ENCODE measurements at places on chromosomes 1 and 21. TPM values are rescaled to one million over a fixed set of nuclear protein-coding genes. Genes with fewer than 3 reads are reported as not detected.

The TMEM53 gene
- 6.7 TPM for total RNA-seq

The COL24A1 gene
- 0.77 TPM for total RNA-seq

The S100A5 gene
- not detected for total RNA-seq

The HSPG2 gene
- total RNA-seq, result 111 TPM

The CFHR3 gene
- 0.52 TPM for total RNA-seq

The CD52 gene
- total RNA-seq, result not detected

The LIPI gene
- total RNA-seq, result not detected

The HES2 gene
- 0.36 TPM for total RNA-seq

The MRAP gene
- not detected for total RNA-seq

- no peak for DNase-seq
Observed at GRCh38 chr1:11924334-11925195, 1.7 kb downstream of the KIAA2013 start.

GRCh38 chr1:205319081-205320018, 2.2 kb downstream of the NUAK2 start:
- no peak for DNase-seq

DNA sequence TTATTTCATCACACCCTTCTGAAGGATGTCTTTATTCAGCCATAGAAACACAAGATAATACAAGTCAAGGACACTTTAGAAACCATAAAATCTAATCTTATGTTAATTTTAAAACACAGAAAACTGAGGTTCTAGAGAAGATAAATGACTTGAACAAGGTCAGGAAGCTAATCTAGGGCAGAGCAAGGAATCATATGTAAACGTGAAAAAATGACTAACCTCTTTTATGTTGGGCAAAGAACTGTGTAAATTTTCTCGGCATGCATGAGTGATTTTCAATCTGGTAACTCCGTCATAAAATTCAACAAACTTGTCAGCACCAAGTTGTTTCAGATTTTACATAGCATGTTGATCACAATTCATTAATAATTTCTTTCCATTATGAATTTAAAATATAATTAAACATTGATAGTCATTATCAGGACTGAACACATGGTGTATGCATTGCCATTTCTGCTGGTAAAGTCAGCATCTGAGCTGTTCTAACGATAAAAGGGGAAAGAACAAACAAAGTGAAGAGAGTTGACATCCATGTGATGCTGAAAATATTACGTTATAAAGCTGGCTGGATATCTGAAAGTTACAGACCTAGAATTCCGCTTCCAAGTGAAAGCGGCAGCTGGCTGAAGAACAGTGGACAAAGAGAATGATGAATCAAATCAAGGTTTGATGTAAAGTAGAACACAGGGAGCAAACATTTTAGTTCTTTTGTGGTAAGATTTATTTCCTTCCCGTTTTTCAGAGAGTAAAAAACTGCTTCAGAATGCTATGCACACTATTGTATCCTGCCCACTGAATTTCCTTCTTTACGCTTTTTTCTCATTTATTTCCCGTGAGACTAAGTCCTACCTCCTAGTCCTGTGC, 1037.4 kb upstream of the TMPRSS15 start:
- no peak for DNase-seq

GRCh38 chr1:240241278-240241677, 149.6 kb downstream of the FMN2 start:
- DNase-seq, result no peak

DNA sequence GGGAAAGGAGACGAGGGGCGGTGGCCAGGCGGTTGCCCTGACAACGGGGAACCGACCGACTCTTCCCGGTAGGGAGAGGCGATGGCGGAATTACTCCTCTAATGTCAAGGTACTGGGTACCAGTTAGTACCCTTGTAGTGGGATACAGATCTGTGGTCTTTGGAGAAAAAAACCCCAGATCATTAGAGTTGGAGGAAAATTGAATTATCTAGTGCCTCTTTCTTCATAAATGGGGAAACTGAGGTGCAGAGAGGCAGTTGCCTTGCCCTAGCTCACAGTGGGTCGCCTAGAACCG, 545 bp upstream of the PEF1 start:
- no peak for DNase-seq

GRCh38 chr1:39777306-39777705, 6.2 kb upstream of the OXCT2 start:
- DNase-seq, result no peak

DNA sequence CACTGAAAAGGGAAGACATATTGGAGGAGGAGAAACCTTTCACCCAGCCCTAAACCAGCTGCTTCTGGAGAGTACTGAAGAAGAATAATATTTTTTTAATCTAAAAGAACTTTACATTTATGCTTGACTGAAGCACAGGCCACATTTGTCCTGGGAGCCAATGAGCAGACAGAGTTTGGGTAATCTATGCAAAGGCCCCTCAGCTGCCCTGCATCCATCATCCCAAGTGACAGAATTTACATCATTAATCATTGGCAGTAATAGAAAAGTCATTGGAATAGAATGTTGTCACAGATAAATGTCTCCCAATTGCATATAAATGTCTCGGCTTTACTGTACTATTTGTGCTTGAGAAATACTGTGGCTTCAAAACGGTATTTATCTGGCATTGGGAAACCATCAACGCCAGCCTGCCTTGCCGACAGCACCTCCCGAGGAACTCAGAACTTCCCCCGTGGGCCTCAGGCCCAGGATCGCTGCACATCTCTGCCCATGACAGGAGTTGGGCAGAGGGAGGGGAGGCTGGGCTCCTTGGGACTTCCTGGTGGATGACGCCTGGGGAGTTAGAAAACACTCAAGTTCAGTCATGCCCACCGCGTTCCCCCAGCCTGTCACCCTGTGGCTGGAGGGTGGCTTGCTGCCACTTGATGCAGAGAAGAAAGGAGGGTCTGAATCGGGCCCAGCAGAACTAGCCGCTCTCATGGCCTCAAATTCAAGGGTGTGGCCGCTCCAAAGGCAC, 133.1 kb downstream of the CAMTA1 start:
- DNase-seq, result no peak

GRCh38 chr1:150552128-150552910, 3.1 kb downstream of the ADAMTSL4 start:
- DNase-seq, result no peak

GRCh38 chr1:234730770-234731568, 121.0 kb upstream of the IRF2BP2 start:
- DNase-seq, result no peak

- no peak for DNase-seq
Observed at GRCh38 chr1:62589321-62589720, 8.0 kb upstream of the ANGPTL3 start.

DNA sequence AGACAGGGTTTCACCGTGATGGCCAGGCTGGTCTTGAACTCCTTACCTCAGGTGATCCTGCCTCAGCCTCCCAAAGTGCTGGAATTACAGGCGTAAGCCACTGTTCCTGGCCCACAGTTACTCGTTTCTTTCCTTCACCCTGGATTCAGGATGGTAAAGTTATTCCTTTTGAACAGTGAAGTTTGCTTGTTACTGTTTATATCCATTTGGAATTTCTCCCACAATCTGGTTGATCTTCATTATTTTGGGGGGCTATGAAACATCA, 43.0 kb downstream of the WDR4 start:
- no peak for DNase-seq

GRCh38 chr1:240888039-240888786, 276.3 kb upstream of the GREM2 start:
- peak; percentile 46 for DNase-seq

GRCh38 chr21:40162075-40162474, 294.8 kb downstream of the PCP4 start:
- no peak for DNase-seq

- DNase-seq, result no peak
Observed at GRCh38 chr1:165507570-165507969, 36.2 kb upstream of the LRRC52 start.

- no peak for DNase-seq
Observed at GRCh38 chr1:61446531-61446991, 278.4 kb downstream of the TM2D1 start.

DNA sequence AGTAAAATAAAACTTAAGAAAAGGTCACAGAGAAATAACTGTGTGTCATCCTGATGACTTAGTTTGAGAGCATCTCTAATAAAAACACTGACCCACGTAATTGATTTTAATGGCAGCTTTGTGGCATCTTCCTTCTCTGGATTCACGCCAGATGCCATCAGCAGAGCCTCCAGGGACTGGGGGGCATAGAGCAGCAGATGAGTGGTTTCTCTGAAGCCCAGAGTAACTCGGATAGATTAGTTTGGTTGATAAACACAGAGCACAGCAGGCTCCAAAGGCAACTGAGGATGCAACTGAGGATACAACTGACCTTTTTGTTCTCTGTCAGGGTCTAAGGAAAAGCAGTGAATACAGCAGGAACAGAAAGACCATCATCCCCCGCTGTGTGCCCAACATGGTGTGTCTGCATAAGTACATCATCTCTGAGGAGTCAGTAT, 180.8 kb downstream of the RPS6KC1 start:
- DNase-seq, result peak; percentile 71

DNA sequence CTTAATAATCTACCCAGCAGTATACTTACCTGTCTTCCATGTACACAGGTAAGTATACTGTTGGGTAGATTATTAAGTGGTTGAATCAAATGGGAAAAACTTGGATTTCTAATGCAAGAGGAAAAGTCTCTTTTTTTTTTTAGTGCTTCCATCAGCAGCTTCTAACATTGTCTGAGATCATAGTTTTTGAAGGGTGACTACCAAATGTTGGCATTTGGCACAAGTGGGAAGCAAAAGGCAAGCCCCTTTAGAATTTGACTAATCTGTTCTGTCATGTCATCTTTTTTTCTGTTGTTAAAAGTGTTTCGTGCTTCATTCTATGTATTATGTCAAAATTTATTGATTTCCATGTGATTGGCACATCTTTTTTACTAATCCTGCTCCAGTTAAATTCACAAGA, 547 bp downstream of the FMO1 start:
- no peak for DNase-seq

- DNase-seq, result no peak
Observed at GRCh38 chr1:192167011-192167410, 8.7 kb downstream of the RGS18 start.

DNA sequence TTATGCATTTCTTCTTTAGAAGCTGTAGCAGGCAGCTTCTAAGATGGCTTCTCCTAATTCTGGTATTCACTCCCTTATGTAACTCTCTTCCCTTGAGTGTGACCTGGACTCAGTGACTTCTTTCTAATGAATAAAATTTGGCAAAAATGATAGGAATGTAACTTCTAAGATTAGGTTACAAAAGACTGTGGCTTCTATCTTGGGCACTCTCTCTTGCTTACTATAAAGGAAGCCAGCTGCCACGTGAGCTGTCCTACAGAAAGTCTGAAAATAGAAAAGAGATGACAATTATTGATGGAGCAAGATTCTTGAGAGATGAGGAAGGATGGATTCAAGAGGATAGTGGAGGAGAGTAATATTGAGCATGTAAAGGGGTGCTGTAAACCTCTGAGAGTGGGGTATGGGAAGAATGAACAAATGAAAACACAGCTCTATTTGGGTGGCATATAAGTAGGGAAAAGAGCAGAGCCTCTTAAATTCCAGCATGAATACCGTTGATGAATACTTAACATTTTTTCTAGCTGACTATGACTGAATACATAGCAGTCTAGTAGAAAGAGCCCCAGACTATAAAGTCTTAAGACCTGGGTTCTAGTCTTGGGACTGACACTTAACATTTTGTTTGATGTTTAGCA, 5.5 kb downstream of the TSEN15 start:
- no peak for DNase-seq

- no peak for DNase-seq
Observed at GRCh38 chr1:46277658-46278373, 25.6 kb downstream of the LRRC41 start.

- DNase-seq, result no peak
Observed at GRCh38 chr1:80668372-80668771, 1132.4 kb upstream of the ADGRL2 start.

DNA sequence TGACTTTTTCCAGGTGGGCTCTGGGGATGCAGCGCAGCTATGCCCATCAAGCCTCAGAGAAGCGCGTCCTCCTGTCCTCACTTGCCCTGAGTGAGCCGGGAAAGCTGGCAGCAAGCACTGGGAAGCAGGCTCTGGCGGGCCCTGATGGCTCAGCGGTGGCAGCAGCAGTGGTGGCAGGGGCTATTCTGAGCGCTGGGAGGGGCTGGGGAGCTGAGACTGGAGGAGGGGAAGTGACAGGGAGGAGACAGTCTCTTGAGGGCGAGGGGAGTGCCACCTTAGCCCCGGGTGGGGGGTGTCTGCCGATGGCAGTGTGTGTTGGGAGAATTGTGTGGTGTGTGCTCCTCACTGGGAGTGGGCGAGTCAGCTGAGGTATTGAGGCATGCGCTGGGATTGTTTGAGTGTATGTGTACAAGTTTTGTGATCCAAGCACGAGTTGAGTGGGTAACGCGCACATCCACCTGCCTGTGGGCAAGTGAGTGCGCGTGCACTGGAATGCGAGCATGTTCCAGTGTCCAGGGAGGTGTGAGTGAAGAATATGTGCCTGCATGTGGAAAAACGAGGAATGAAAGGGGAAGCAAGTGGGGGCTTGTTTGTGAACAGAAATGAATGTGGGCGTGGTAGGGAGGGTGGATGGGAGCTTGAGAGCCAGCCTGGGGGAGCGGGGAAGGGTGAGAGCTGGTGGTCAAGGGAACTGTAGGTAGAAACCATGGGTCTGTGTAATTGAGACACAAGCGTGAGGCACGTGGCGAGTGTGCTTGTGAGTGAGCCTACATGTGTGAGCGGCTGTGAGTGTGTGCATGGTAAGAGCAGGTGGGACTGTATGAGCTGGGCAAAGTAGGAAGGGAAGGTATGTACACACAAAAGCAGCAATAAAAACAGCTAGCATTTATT, 2.9 kb upstream of the FOXO6 start:
- DNase-seq, result no peak

DNA sequence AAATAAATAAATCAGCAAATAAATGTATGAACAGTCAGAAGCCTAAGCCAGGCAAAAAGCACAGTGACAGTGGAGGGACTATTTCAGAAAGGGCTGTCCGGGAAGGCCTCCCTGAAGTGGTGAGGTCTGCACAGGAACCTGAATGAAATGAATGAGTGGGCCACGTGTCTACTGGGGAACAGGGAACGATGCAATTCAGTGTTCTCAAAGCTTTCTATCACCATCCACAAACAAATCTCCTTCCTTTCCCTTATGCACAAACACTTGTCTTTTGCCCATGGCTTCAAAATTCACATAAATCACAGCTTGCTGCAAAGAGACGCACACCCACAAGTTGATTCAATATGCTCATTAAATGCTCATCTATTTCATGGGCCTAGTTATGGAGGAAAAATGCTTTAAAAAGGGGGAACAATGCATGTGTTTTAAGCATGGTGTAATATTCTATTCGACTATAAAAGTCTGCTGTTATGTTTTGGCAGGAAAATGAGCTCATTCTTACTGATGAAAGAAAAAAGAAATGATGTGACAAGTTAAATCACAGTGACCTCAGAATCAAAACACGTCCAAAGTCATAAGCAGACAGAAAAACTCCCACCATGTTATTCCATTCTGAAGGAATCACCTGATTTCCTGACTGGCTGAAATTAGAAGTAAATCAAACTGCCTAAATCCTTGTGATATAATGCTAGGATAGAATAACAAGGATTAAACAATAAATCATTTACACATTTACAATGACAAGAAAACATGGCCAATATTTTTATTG, 21.6 kb downstream of the URB1 start:
- DNase-seq, result no peak
